Stimulated activated CD4-positive, alpha-beta T cell treated with anti-CD3 and anti-CD28 coated beads, Interleukin-1b, Interleukin-23, amount 100 ng/mL, for 48 hours (primary cell): ENCODE measurements at places on chromosomes 16 and 17.

- no peak for DNase-seq
Observed at GRCh38 chr16:58152246-58152868, 23.2 kb upstream of the CFAP20 start.

DNA sequence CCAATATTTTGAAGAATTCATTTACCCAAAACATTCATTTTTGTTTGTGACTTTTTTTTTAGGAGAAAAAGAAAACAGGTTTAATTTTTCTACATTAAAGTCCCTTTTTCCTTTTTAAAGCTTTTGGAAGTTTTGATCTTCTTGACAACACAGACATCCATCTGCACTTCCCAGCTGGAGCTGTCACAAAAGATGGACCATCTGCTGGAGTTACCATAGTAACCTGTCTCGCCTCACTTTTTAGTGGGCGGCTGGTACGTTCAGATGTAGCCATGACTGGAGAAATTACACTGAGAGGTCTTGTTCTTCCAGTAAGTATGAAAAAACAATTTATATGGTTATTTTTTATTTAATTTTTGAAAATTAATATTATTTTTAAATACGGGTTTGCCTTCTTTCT is 37.2 kb downstream of the SIAH1 start:
- DNase-seq, result no peak

DNA sequence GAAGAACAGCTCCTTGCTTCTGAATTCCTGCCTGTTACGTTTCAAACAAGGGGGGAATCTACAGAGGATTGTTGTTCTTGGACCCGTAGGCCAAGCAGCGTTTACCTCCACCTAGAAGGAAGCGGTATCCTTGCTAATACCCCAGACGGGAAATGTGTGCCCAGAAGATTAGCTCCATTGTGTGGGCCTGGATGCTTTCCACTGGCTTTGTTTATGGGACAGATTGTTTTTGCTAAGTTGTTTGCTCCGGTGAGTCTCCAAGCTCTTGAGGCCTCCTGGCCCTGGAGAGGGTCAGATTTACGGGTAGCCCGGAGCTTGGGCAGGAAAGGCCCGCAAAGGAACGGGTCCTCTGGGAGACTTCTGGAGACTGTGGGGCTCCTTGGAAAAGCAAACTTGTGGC is 28.4 kb upstream of the MRTFB start:
- DNase-seq, result no peak

DNA sequence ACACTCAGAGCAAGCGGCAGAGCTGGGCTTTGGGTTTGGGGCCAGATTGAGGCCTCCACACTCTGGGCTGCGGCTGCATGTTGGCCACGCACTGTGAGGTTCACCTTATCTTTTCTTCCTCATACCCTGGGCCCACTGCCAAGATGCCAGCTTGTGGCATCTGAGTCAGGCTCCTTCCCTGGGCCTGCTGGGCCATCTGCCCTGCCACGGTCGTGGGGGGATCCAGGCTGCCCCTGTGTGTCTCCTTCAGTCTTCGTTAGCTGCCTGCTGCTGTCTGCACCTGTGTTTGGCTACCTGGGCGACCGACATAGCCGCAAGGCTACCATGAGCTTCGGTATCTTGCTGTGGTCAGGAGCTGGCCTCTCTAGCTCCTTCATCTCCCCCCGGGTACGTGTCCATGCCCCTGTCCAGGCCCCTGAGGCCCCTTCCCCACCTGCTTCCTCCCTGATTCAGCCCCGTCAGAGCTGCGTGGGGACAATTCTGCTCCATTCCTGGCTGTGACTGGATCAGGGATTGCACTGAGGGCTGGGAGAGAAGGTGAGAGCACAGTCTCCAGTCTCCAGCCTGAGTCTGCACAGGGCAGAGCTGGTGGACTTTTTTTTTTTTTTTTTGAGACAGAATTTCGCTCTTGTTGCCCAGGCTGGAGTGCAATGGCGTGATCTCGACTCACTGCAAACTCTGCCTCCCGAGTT is 11.2 kb downstream of the SPNS3 start:
- DNase-seq, result no peak

DNA sequence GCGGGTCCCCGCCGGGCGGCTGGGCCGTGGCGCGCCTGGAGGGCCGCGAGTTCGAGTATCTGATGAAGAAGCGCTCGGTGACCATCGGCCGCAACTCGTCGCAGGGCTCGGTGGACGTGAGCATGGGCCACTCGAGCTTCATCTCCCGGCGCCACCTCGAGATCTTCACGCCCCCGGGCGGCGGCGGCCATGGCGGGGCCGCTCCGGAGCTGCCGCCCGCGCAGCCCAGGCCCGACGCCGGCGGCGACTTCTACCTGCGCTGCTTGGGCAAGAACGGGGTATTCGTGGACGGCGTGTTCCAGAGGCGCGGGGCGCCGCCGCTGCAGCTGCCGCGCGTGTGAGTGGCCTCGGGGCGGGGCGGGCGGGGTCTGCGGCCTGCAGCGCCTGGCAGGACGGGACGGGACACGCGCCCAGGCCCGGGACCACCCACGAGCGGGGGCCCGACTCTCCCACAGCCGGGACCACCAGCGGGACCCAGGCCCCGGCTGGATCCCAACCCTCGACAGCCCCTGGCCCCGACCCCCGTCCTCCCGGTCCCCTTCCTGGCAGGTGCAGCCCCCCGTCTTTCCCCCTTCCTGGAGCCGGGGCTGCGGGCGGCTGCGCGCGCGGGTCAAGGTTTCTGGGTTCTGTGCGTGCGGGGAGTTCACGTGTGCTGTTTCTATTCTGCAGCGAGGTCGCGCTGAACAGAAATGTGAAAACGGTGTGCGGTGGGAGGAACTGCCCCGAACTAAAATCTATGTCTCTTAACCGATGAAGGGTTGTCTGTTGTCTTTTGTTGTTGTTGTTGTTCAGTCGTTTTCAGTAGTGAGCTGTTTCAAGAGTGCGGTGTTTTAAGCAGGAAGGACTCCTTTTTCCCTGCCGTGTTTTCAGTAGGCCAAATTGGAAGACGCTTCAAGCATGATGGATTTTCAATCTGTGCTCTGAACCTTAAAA is 705 bp downstream of the FOXK2 start:
- DNase-seq, result no peak

DNA sequence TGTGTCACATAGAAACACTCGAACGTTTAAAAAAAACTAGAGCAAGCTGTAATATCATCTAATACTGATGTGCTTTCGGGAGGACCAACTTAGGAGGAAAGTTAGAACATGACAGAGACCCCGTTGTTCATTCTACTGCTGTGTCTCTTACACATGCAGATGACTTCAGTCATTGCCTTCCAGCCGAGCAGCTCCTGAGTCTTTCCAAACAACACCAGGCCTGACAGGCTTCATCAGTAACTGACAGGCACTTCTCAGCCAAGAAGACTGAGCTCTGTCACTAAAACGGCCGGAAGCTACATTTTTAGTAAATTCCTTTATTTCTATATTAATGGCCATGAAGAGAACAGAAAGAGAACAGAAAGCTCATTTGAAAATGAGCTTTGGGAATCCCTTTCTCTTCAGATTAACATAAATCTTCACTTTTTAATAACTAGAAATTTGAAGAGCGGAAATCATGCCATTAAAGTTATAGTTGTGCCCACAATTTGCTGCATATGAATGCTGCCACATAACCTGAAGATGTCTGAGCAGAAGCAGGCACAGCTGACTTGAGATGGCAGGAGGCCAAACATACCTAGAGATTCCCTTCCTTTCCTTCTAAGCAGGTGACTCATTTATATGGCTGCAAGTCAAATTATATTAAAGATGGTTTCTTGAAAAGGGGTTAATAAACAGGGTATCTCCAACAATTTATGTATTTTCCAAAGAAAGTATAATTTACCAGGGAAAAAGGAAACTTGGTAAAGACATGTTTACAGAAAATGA is 148.9 kb downstream of the ITFG1 start:
- DNase-seq, result no peak

DNA sequence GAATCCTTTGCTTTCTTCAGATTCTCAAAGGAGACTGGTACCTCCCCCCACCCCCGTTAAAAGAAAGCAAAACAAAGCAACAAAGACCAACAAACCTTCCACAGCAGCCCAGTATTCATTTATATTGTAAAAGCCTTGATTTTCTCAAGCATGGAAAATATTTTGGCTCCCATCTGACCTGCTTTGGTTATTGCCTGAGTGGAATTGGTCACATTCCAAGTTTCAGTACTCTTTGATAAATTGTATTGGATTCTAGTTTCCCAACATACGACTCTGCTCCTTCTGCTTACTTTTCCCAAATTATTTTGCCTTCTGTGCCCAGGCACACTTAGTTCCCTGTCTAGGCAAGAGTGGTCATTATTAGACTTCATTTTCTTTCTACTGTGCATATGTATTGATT is 1.3 kb downstream of the ABCC11 start:
- no peak for DNase-seq

DNA sequence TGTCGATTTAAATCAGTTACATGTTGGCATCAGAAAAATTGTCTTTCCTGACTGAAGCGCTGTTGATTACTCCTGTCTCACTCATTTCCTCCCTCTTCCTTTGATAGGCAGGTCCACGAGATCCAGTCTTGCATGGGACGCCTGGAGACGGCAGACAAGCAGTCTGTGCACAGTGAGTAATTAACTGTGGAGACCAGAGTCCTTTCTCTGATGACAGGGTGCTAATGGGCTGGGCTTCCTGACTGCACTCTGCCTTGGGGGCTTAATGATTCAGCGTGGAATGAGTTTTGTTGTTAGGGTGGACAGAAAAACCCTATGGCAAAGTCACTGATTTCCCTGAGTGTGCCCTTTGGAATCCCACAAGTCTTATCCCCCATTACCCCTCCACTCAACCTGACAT is 6.5 kb downstream of the GOSR2 start:
- no peak for DNase-seq

DNA sequence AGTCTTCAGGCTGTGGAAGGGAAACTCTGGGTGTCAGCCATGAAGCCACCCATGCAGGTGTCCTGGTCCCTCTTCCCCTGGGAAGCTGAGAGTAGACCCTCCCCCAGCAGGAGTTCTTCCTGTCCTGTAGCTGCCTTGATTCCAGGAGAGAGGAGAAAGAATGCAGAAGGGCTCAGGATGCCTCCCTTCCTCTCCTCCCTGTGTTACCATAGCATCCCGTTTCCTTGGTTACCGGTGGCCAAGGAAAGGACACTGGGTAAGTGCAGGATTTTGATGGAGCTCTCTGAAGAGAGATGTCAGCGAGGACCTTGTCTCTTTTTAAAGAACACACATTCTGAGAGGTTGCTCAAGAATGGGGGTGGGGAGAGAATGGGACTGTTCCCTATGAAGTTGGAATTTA is 304.1 kb upstream of the N4BP1 start:
- DNase-seq, result no peak

DNA sequence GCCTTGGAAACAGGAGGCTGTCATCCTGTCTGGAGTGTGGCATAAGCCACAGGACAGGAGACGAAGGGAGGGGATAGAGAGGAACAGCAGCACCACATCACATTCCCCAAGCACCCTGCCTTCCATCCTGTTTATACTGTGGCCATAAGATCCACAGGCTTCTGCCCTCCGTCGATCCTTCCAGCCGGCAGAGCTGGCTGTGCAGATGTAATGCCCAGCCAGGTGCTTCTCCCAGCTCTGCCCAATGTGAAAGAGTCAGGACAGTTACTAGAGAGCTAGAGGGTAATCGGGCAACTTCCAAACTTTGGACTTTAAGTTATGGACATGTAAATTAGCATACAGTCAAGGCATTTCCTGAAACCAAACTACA is 368.4 kb downstream of the SOX9 start:
- no peak for DNase-seq

DNA sequence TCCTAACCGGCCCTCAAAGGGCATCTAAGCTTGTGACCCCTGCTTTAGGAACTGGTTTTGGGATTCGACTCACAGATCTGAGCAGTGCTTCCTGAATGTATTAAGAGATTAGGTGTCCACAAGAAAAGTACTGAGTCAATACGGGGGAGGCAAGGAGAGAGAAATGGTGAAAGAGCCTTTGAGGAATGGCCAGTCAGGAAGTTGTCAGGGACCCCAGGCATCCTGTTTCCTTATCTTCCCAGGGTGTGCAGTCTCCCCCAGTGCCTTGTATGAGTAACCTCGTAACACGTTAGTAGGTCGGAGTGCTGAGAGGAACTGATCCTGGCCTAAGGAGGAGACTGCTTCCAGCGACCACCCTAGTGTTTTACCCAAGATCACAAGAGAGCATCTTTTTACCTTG is 16.4 kb upstream of the TMED6 start:
- no peak for DNase-seq

DNA sequence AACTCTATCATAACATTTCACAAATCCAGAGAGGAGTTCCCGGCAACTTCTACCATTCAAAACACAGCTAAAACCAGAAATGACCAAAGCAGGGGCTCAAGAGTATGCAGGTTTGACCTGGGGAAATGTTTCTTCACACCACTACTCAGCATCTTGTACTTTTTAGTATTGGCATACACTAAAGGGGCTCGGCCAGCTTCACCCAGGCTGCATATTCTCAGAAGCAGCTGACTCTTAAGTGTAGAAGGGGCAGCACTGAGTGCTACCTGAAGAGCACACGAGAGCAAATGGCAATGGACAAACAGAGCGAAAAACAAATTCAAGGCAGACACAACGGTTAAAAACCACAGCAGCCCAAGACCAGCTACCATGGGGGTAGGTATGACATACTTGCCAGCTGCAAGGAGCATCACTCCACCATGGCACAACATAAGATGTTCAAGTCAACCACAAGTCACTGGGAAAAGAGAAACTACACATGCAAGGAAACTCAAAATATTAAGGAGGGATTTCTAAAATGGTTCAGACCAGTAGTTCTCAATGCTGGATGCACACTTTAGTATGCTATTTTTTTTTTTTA is 34.4 kb downstream of the N4BP1 start:
- DNase-seq, result no peak

DNA sequence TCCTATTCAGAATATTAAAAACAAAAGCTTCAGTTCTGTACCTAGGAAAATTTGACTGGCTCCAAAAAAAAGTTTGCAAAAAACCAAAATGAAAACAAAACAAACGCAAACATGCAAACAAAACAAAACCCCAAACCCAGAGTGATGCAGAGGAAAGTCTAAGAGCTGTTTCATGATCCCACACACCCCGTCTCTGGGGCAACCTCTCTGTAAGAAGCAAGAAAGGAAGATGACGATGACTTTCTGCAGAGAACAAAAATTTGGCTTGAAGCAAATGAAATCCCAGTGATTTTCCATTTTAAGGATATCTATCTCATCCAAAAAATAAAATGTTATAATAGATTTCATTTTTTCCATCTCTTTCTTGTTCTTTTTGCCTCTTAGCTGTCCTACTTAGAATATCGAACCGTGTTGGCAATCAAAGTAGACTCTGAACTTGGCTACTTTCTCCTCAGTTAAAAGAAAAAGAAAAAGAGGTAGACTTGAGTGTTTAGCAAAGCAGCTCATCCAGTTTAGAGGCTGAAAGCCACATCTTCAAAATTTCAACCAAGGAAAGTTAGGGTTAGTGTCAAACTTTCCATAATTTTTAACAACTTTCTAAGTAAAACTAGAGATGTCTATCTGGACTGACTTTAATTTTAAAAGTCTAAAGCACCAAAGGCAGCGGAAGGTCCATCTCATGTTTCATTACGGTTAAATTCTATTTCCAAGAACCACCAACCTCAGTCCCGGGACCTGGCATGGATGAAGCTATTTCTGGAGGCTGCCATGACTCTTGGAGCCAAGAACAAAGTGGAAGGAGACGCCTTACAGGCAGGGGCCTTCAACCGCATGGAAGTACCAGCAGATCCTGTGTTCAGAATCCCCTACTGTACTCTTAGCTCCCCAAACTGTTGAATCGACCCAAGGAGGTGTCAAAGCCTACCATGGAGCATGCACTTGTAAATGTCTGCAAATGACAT is 180.8 kb downstream of the XYLT1 start:
- no peak for DNase-seq

- DNase-seq, result no peak
Observed at GRCh38 chr17:27496437-27496943, 40.2 kb downstream of the KSR1 start.
